ENCODE measurements at places on chromosomes 4 and X.

GRCh38 chr4:137345597-137345996 lies 186.7 kb downstream of the PCDH18 start:
- no peak for DNase-seq

DNA sequence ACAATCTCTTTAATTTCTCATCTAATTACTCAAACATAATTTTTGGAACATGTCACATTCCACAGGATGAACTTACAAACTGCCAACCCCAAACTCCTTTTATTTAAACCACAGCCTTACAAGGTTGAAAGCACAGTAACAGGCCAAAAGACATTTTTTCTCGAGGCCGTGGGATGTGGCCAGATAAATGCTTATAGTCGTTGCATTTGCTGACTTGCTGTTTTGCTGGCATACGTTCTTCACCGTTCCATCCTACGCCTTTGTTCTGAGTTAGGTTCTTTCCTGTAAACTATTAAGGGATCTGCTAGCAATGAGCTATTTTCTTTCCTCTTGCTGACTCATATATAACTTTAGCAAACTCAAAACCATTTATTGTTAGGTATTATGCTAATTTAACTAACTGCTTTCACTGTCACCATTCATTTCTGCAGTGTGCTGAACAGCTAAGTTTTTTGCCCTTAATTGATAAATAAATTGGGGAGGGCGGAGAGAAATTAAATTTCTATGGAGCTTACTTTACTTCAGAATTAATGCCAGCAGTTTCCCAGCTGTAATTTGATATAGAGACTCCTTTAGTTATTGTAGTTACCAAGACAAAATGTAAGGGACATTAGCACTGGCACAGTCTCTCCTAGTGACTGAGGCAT lies 135.1 kb upstream of the PACRGL start:
- DNase-seq = no peak

DNA sequence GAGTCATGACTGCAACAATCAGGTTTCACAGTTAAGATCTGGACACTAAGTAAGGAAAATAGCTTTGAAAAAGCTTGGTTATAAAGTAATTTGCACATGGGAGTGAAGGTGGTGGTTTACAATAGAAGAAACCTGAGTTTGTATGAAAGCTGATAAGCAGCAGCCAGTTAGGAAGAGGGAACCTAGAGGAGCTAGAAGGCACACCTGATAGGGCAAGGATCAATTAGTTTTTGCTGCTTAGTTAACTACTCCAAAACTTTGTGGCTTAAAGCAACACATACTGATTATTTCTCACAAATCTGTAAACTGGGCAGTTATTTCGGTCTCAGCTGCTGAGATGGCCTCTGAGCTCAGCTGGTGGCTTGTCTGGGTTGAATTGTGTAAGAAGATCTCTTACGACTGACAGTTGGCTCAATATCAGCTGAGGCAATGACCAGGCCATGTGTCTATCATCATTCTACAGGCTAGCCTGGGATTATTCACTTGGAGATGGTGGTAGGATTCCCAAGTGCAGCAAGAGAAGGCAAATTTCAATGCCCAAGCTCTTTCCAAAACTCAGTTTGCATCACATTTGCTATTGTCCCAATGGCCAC lies 255.0 kb upstream of the PITX2 start:
- DNase-seq = no peak

DNA sequence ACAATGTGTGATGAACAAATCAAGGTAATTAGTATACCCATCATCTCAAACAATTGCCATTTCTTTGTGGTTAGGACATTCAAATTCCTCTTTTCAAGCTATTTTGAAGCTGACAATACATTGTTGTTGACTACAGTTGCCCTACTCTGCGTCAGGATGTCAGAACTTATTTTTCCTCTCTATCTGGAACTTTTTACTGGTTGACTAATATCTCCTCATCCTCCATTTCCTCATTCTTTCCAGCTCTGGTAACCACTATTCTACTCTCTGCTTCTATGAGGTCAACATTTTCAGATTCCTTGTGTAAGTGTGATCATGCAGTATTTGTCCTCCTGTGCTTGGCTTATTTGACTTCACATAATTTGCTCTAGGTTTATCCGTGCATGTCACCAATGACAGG lies 240.5 kb upstream of the HS3ST1 start:
- DNase-seq = no peak

DNA sequence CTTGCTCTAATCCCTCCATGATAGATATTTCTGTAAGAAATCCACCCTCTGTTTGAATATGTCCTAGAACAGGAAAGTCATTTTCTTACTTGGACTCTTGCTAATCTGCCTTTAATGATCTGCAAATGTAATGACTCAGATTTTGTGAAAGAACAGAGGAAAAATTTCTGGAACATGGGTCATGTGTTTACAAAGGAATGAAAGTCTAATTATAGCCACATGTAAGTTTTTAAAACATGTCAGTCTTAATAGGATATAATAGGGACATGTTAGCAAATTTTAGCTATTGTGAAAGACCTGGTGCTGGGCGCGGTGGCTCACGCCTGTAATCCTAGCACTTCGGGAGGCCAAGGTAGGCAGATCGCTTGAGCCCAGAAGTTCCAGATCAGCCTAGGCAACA lies 47.6 kb downstream of the GRK4 start:
- DNase-seq = no peak

DNA sequence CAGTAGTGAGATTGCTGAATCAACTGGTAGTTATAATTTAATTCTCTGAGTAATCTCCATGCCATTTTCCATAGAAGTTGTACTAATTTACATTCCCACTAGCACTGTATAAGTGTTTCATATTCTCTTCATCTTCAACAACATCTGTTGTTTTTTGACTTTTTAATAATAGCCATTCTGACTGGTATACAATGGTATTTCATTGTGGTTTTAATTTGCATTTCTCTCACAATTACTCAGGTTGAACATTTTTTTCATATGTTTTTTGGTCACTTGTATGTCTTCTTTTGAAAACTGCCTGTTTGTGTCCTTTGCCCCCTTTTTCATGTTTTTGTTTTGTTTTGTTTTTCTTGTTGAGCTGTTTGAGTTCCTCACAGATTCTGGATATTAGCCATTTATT lies 880.2 kb downstream of the RAPGEF2 start:
- no peak for DNase-seq

- DNase-seq = peak; percentile 19
These were observed 28.1 kb downstream of the BEX3 start for GRCh38 chrX:103404231-103405008.

- no peak for DNase-seq
These were observed 53.5 kb downstream of the TMEM131L start for GRCh38 chr4:153519687-153520086.

- DNase-seq = no peak
These were observed 51.9 kb upstream of the TAPT1 start for GRCh38 chr4:16278178-16278577.

DNA sequence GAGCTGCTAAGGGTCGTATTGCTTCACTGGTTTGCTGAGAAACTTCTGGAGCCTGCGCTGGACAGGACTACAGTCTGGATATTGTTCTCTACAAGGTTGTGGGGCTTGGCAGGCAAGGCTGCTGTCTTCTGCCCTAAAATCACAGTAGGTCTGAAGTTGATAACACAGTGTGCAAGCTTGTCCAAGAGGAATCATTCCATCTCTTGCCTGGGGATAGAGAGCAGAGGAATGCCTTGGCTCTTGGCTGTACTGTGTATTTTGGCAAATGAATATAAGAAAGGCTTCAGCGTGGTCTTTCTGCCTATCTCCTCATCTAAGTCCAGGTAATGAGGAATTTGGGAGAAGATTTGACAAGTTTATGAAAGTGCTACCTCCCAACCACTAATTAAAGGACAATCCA lies 9.4 kb upstream of the RASL11B start:
- DNase-seq = no peak

- no peak for DNase-seq
These were observed 543.8 kb upstream of the SLIT2 start for GRCh38 chr4:19707876-19708275.

DNA sequence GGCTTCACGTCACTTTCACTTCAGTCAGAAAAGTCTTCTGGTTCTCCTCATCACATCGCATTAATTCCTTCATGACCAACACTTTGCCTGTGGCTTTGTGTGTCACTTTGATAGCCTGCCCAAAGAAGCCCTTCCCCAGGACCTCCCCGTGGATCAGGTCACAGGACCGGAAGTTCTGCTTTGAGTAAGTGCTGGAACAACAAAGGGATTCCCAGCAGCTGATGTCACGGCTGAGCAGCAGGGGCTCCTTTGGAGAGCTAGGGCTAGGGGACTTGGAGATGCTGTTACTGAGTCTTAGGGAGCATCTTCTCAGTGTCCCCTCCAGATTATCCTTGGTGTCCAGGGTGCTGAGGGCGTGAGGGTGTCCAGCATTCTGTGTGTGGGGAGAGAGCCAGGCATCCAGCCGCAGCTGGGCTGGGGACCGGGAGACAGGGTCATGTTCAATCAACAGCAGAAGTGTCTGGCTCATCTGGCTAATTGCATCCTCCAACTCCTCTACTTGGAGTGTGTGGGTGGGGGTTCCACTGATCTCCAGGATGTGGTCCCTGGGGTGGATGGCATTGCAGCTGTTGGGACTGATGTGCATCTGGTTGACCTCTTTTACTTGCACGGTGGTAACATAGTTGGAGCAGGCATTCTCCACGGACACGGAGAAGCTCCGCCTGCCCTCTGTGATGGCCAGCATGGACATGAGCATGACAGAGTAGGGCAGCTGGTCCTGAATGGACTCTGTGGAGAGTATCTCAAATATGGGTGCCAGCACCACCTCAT lies 39.2 kb upstream of the ARHGAP6 start:
- DNase-seq = no peak

DNA sequence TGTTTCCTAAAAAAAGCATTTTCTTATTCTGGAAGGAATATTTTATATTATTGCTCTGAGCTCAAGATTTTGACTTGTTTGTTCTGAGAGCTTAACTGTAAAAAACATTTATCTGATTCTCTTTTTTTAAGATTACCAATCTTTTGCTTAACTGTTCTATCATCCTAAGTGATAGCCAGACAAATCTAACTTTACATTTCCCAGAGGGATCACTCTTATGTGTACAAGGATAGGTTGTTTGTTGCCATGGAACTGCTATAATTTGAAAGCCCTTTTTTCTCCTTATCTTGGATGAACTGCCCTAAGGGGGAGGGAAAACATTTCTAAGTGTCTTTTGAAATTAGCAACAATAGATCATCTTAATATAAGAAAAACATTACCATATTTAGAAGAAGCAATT lies 494.7 kb downstream of the TRAM1L1 start:
- DNase-seq = no peak

GRCh38 chr4:173698557-173699262 lies 168.7 kb upstream of the HAND2 start:
- DNase-seq = no peak

- DNase-seq = no peak
These were observed 770 bp downstream of the SMAD1 start for GRCh38 chr4:145482209-145483037.

GRCh38 chr4:164357957-164358356 lies 396.0 kb upstream of the SMIM31 start:
- DNase-seq = no peak

- DNase-seq = no peak
These were observed 166.6 kb downstream of the DKK2 start for GRCh38 chr4:106869551-106869950.

DNA sequence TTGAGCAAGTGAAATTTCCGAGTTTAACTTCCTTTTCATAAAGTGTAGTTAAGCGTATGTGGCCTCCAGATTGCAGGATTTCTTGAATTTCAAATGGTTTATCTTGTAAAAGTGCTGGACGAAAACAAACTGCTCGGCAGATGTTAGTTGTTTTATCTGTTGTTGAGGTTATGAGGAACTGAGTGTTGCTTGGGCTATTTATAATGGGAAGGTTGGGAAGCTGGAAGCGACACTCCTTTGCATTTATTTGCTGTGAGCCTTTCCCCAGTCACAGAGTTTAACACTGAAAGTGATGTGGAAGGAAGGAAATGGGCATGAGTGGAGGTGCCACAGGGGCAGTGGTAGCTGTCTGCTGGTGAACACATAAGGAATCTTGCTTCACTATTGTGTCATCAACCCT lies 284.9 kb downstream of the PCDH7 start:
- no peak for DNase-seq

- DNase-seq = no peak
These were observed 65.5 kb downstream of the EDNRA start for GRCh38 chr4:147546349-147546748.

DNA sequence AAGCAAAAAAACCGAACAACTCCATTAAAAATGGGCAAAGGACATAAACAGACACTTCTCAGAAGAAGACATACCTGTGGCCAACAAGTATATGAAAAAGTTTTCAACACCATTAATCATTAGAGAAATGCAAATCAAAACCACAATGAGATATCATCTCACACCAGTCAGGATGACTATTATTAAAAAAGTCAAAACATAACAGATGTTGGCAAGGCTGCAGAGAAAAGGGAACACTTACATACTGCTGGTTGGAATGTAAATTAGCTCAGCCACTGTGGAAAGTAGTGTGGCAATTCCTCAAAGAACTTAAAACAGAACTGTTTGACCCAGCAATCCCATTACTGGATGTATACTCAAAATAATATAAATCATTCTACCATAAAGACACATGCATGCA lies 436.3 kb downstream of the KLHL13 start:
- DNase-seq = no peak

DNA sequence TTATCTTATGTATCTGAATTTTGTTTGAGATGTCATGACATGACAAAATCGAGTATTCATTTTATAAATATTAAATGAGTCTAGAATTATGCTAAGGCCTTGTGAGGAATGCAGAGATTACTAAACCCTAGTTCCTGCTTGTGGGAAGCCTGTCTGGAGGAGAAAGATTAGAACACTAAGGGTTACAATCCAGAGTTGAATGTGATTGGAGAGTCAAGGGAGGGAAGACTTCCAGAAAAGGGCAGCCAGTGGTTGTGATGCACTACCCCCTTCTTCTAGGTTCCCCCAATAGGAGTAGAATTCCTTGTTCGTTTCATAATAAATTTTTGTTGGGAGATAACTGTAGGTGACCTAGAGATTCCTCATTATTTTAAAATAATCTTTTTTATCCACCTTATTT lies 141.1 kb downstream of the AFF1 start:
- no peak for DNase-seq

GRCh38 chr4:51930557-51930956 lies 87.6 kb downstream of the DCUN1D4 start:
- no peak for DNase-seq

- DNase-seq = no peak
These were observed 1.7 kb upstream of the HEPH start for GRCh38 chrX:66162331-66162822.

- no peak for DNase-seq
These were observed 194.8 kb upstream of the GPC4 start for GRCh38 chrX:133610056-133610455.

DNA sequence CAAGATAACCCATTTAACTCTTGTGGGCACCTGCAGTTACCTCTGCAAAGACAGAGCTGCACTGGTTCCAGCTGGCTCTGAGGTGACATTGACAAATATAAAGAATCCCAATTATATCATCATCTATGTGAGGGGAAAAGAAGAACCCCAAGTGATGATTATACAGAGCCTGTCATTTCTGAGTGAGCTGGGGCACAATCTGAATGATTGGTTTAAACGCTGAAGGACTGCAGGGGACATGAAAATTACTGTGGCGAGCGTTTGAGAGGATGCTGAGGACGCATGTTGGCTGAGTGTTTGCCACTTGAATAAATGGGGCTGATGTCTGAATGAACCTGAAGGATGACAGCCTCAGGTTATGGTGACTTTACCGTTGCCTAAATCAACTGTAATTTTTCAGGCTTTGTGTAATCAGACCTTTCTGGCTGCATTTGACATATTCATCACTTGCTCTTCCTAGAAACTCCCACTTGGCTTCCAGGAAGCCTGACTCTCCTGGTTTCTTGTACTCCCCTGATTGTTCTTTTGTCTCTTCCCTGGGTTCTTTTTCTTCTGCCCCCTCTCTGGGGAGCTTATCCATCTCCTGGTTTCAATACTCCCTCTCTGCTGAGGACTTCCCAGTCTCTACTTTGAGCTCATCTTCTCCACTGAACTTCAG lies 4.1 kb upstream of the HSD17B10 start:
- DNase-seq = no peak
